ENCODE measurements at places on chromosomes 12 and 14.

- peak; percentile 33 for DNase-seq
These were observed 95.2 kb upstream of the HMGA2 start for GRCh38 chr12:65728848-65729793.

DNA sequence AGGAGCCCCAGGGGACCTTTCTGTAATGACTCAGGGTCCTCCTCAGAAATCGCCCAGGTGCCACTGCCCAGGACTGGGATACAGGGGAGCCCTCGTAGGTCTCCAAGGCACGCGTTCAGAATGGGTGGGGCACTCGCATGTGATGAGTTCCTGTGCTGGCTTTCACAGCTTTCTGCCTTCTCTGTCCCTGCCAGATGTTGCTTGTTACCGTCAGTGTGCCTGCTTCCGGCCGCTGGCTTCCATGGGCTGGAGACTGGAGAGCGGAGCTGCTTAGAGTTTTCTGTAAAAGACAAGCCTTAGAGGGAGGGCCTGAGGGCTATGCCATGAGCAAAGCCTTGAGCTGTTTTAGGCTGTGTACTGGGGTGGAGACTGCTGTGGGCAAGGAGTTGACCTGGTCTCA, 75.0 kb upstream of the SLC24A4 start:
- no peak for DNase-seq

GRCh38 chr12:121802843-121803698, 738 bp upstream of the SETD1B start:
- peak; percentile 96 for DNase-seq

GRCh38 chr14:59190372-59190771, 1.9 kb downstream of the DAAM1 start:
- peak; percentile 13 for DNase-seq

- peak; percentile 18 for DNase-seq
These were observed 1.6 kb upstream of the SSTR1 start for GRCh38 chr14:38205949-38206665.

DNA sequence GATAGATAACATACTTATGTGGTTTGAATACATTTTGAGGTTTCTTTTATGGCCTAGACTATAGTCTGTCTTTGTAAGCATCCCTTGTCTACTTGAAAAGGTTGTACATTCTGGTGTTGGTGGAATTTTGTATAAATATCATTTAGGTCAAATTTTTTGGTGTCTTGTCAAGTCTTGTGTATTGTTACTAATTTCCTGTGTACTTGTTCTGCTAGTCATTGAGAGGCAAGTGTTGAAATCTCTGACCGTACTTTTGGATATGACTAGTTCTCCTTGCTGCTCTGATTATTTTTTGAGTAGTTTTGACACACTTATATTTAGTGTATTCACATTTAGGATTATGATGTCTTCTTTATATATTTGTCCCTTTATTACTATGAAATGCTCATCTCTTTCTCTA, 219.6 kb downstream of the CCDC91 start:
- DNase-seq: peak; percentile 15

GRCh38 chr14:22420598-22421186, 168.3 kb downstream of the DAD1 start:
- peak; percentile 29 for DNase-seq

- no peak for DNase-seq
These were observed 56.3 kb upstream of the KCNA5 start for GRCh38 chr12:4987076-4988046.

Data from EH (cell line).